ENCODE measurements at places on chromosomes 6 and 20.

GRCh38 chr6:5220443-5220842 is 40.3 kb downstream of the LYRM4 start:
- DNase-seq = no peak

DNA sequence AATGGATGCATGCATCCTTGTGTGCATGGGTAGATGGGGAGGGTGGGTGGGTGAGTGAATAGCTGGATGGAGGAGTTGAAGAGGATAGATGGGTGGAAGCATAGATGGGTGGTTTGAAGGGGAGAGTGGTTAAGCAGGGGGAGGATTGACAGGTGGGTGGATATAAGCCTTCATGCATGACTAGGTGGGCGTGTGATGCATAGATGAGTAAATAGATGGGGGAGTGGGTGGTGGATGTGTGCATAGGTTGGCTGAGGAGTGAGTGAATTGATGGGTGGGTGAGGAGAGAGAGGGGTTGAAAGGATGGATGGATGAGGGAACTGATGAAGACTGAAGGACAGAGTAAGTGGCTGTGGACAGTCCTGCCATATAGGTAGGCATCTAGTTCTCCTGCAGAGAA is 4.5 kb downstream of the COL11A2 start:
- DNase-seq = no peak

- DNase-seq = no peak
Measured at GRCh38 chr20:36407199-36407733, 101.1 kb downstream of the DLGAP4 start.

DNA sequence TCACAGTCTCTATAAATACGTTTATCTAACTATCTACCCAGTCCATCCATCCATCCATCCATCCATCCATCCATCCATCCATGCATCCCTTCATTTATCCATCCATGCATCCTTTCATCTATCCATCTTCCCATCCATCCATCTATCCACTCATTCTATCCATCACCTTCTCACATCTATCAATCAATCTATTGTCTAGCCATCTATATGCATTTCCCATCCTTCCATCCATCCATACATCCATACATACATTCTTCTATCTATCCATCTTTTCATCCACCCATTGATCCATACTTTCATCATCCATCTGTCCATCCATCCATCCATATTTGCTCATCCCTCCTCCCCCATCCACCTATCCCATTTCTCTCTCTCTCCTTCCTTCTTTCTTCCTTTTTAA is 51.6 kb upstream of the CTNNBL1 start:
- DNase-seq = no peak

DNA sequence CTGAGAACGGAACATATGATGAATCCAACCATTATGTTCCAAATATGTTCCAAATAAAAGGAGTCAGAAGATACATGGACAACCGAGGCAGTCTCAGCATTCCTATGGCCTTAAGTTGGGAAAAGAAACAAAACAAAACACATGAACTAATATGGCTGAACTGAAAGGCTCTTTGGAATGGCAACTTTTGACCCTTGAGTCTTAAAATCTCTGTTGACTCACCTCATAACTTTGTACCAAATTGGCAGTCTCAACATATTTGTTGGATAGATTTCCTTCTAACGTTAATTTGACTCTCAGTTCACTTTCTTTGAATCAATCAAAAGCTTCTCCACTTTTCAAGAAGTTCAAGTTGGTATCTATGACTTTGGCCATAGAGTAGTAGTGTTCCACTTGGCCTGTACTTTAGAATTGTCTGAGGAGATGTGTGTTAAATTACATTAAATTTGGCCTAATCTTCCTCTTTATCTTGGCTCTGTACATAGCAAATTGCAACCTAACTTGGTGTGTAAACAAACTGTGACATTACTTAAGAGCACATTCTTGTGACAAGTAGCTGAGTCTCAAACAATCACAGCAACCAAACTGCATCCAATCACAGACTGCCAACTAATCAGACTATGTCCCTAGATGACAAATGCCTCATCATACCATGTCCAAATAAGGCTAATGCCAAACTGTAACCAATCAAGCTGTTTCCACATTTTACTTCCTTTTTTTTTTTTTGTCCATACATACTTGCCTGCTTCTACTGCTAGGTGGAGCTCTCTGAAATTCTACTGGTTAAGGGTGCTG is 208.8 kb downstream of the BMP2 start:
- no peak for DNase-seq

- DNase-seq = no peak
Measured at GRCh38 chr20:34235875-34236274, 5.3 kb upstream of the ASIP start.

- no peak for DNase-seq
Measured at GRCh38 chr6:710601-711571, 17.9 kb upstream of the EXOC2 start.

Measured in hematopoietic multipotent progenitor cell treated with erythropoietin and hydrocortisone succinate and interleukin-3 and kit ligand, for 15 days (in vitro differentiated cells).